NCI-H1694 (cell line): ENCODE measurements at places on chromosomes 4 and X.

DNA sequence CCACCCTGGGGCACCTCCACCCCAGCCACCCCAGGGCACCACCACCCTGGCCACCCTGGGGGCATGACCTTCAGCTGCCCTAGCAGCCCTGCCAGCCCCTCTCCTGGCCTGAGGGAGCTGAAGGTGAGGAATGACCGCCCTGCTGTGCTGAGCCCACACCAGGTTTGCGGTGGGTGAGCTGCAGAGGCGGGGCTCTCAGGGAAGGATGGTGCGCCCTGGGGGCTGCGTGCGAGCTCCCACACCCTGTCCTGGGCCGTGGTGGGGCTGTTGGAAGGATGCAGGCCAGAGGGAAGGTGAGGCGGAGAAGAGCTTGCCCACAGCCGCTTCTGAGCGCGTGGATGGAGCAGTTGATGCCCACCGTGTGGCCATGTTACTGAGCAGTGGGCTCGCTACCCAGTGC is 17.7 kb downstream of the UVSSA start:
- no peak for DNase-seq

GRCh38 chr4:2698951-2699505 is 57.1 kb downstream of the TNIP2 start:
- DNase-seq = no peak

DNA sequence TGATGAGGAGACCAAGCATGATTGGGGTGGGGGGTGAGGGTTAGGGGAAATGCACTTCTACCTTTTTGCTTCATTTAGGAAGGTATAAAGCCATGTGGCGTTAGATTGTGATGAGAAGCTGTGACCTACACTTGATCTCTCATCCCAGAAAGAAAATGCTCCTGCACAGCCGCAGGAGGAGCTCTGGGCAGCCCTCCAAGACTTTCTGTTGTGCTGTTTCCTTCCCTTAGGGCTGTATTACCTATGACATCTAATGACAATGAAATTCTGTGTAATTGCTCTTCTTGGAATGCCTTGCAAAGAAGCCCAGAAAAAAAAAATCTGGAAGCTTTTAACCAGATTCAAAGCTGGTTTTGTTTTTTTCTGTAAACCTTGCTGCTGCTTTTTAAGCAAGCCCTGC is 13.4 kb downstream of the PRPS2 start:
- no peak for DNase-seq

DNA sequence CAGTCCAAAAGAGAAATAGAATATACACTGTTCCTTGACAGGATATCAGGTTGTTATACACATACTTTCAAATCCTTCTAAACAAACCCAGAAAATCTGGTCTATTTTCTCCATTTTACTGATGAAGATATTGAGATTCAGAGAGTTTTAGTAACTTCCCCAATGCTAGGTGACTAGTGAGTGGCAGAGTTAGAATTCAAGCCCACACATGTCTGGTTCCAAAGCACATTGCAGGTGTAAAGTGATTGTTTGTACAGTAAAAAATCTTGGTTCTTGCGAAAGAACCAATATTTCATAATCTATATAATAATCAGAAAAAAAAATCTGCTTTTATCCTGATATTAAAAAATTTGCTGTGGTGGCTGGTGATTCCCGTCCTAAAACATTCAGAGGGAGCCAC is 39.5 kb upstream of the EMCN start:
- no peak for DNase-seq

GRCh38 chr4:165758086-165758485 is 115.0 kb upstream of the TLL1 start:
- DNase-seq = no peak

- DNase-seq = no peak
Observed at GRCh38 chrX:107748506-107748905, 27.1 kb downstream of the TSC22D3 start.

- no peak for DNase-seq
Observed at GRCh38 chrX:136879001-136879687, 1.4 kb downstream of the RBMX start.

GRCh38 chrX:42934020-42934726 is 156.2 kb upstream of the PPP1R2C start:
- no peak for DNase-seq

DNA sequence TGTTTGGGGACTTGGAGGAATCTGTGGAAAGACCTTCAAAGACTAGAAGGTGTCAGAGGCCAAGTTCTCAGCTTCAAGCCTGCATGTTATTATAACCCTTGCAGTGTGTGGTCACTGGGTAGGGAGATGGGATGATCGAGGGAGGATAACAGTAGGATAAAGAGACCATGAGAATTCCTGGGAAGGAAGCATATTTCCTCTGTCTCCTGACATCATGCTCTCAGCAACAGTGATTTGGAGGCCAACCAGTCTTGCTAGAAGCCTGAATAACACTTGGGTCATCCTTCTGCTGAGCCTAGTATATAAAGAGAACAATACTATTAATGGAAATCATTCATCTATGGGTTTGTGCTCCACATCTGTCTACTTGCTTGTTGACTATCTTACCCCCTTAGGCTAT is 40.9 kb upstream of the ANXA3 start:
- DNase-seq = no peak

DNA sequence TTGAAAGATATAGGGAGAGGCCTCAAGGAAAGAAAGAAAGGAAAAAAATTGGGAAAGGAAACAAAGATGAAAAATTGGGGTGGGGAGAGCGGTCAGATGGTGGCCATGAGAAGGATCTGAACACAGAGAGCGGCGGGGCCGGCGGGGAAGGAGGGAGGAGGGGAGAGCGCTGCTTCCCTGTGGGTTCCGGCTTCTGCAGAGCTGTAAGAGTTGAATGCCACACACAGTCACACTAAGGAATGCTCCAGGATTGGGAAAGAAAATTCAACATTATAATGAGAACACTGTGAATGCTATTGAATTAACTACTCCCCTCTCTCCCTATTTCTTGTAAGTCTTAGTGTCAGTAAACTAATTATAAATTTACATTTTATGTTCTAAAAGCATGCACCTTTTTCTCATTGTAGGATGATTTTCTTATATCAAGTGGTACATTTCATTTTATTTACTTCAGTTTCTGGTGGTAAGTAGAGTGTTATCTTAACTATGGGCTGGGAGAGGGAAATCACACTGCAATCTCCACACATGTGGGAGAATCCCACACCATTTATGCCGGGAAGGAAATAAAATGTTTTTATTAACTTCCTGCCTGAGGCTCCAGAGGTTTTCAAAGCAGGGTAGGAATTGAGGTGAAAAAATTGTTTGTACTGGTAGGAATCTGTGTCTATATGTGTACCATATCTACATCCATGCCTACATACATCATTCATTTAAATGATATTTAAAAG is 904 bp downstream of the F11 start:
- DNase-seq = no peak

GRCh38 chr4:71188156-71188640 is 150.6 kb upstream of the SLC4A4 start:
- DNase-seq = no peak

DNA sequence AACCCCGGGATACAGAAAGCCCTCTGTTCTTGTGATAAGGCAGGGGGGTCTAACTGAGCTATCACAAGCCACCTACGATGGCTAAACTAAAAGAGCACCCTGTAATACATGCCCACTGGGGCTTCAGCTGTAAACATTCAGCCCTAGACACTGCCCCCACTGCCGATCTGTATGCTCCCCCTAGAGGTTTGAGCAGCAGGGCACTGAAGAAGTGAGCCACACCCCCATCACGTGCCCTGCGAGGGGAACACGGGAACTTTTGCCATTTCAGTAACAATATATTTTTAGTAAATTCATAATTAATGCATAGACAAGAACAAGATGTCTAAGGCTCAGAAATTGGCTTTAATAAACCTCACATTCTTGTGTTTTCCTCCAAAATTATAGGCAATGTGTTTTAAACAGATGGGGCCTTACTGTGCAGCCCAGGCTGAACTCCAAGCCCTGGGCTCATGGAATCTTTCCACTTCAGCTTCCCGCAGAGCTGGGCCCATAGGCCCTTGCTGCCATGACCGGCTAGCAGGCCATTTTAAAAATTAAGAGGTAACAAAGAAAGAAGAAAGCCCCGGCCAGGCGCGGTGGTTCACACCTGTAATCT is 235.3 kb upstream of the SFRP2 start:
- DNase-seq = no peak

- no peak for DNase-seq
Observed at GRCh38 chrX:37364666-37365065, 15.5 kb downstream of the PRRG1 start.

- DNase-seq = no peak
Observed at GRCh38 chr4:1177274-1178141, 5.1 kb upstream of the SPON2 start.

DNA sequence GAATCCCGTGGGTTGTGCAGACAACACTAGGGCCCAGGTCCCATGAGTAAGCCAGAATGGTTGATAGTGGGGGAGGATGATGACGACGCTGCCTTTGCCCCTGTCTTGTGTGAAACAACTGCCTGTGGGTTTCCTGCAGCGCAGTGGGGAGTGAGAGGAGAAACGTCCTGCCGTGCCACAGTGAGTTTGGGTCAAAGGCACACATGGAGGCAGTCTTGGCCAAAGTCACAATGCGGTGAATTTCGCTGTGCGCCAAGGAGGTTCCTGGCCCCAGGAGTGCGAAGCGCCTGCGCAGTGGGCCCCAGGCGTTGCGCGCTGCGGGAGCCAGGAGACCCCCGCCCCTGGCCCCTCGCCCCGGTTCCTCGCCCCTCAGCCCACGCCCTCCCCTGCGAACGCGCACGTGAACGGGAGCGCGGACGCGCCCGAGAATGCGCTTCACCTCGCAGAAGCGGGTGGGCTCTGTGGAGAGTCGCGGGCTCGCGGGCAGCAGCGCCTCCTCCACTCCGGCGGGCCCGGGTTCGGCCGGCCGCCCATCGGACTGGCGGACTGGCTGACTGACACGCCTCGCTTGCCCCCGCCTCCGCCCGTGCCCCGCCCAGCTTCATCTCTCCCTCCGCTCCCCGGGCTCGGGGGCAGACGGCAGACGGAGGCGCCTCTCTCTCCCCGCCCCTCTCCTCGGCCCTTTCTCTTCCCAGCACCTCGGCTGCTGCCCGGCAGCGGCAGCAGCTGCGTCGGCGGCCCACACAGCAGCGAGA is at the start of gene NUDT10:
Gene NUDT10 (plus strand): TSS at position 635 of the 755 bp plus-strand sequence. CDS start 144 bp downstream, outside the sequence.
- DNase-seq = no peak

DNA sequence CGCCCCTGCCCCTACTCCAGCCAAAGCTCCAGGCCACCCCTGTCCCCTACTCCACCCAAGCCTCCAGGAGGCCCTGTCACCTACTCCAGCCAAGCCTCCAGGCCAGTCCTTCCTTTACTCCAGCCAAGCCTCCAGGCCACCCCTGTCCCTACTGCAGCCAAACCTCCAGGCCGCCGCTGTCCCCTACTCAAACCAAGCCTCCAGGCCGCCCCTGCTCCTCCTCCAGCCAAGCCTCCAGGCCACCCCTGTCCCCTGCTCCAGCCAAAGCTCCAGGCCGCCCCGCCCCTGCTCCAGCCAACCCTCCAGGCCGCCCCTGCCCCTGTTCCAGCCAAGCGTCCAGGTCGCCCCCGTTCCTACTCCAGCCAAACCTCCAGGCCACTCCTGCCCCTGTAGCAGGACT is 5.1 kb upstream of the ASMT start:
- DNase-seq = no peak

GRCh38 chrX:9995855-9996339 is 28.7 kb downstream of the CLDN34 start:
- DNase-seq = peak; percentile 27

DNA sequence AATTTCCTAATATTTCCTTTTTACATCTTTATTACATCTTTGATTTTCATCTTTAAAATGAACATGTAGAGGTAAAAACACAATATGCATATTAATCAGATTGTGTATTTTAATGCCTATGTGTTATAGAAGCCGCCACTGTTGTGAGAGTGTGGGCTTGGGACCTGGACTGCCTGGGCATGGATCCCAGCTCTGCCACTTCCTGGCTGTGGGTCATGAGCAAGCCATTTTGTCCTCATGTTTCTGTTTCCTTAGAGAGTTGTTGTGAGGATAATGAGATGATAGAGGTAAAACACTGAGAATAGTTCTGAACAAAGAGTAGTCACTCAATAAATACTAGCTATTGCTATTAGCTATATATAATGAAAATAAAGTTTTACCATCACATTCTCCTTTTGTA is 38.4 kb upstream of the SCOC start:
- DNase-seq = no peak

DNA sequence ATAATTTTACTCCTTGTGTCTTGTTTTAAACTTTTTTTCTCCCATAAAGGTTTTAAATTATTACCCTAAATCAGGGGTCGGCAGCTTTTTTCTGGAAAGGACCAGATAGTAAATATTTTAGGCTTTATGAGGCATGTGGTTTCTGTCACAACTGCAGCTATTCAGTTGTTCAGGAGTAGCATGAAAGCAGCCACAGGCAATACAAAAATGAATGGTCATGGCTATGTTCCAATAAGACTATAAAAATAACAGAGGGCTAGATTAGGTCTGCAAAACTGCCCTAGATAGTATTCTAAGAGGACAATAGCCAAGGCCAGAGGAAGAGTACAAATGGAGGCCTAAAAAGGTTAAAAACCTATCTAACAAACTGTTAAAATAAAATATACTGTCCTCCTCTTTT is 24.6 kb downstream of the HERC5 start:
- no peak for DNase-seq

DNA sequence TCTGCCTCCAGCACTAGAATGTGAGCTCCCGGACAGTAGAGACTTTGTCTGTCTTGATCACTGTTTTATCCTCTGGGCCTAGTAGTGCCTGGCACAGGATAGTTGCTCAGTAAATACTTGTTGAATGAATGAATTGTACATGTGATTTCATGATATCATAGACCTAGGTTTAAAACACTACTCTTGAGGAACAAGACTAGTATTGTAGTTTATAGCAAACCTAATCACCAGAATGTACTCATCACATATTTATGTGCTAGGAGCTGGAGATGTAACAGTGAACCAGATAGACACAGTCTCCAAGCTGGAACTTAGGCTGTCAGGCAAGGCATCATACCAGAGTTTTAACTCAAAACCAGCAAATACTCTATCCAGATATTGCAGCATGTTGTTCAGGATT is 23.5 kb downstream of the GAB3 start:
- no peak for DNase-seq

DNA sequence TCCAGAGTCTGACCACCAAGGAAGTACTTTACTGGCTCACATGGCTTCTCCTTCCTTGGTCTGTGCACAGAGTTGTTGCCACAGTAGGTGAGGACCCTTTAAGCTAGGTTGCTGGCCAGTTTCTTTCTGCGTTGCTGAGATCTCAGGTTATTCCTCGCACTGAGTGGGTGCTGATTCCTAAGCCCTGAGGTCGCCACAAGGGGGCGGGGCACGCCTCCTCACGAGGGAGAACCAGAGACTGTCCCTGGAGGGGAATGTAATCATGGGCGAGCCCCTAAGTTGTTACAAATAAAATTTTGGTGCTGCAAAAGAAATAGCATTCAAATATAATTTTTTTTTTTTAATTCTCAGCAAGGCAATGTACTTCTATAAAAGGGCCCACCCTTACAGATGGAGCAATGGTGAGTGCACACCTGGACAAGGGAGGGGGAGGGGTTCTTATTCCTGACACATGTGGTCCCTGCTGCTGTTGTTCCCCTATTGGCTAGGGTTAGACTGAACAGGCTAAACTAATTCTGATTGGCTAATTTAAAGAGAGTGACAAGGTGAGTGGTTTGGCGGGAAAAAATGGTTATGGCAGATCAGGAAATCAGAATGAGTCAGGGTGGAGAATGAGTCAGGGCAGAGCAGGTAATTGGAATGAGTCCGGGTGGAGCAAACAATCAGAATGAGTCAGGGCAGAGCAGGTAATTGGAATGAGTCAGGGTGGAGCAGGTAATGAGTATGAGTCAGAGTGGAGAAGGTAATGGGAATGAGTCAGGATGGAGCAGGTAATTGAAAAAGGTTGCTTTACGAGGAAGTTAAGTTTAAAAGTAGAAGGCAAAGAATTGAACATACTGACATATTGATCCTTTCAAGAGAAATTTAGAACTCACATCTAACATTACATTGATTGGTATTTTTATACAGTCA is 107.5 kb downstream of the VSIG4 start:
- DNase-seq = no peak
